ENCODE measurements at places on chromosomes 12 and 14. TPM values are rescaled to one million over a fixed set of nuclear protein-coding genes. Genes with fewer than 3 reads are reported as not detected.

The EMP1 gene
- 295 TPM for total RNA-seq

GRCh38 chr12:951176-951575, 1.7 kb upstream of the RAD52 start:
- no peak overlapping the region for H3K4me3 ChIP-seq
- no peaks in the 10 kb centered on the region for H3K27me3 ChIP-seq

DNA sequence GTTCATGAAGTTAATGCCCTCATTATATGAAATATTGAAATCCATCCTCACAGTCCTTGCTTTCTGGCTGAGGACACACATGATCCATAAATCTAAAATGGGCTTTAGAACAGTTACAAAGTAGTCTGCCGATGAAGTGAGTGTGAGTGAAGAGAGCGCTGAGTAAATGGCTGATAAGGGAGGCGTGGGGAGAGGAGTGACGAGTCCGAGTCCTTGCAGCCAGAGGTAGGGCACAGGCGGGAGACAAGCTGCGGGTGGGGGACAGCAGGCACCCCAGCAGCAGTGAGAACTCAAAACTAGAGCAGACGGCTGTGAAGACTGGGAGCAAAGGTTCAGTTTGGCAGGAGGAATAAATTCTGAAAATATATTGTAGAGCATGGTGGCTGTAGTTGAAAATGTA, 140.1 kb upstream of the ATP2B1 start:
- no peak for DNase-seq
- H3K4me1 ChIP-seq, result no peaks in the 10 kb centered on the region
- no peaks in the 10 kb centered on the region for H3K27me3 ChIP-seq
- H3K4me3 ChIP-seq, result no peak overlapping the region
- no peak overlapping the region for H3K27ac ChIP-seq

GRCh38 chr12:15372352-15372751, 50.0 kb downstream of the PTPRO start:
- H3K27ac ChIP-seq, result no peak overlapping the region
- H3K4me3 ChIP-seq, result no peak overlapping the region
- no peak for DNase-seq
- no peaks in the 10 kb centered on the region for H3K4me1 ChIP-seq
- H3K36me3 ChIP-seq, result no peaks in the 10 kb centered on the region

GRCh38 chr14:96603350-96604255, 101.4 kb downstream of the PAPOLA start:
- no peak overlapping the region for H3K27ac ChIP-seq
- no peak for DNase-seq
- H3K36me3 ChIP-seq, result no peaks in the 10 kb centered on the region
- H3K4me1 ChIP-seq, result no peaks in the 10 kb centered on the region

- H3K36me3 ChIP-seq, result no peaks in the 10 kb centered on the region
- H3K27me3 ChIP-seq, result no peaks in the 10 kb centered on the region
- H3K4me3 ChIP-seq, result no peak overlapping the region
- H3K27ac ChIP-seq, result no peak overlapping the region
- H3K4me1 ChIP-seq, result no peaks in the 10 kb centered on the region
Measured at GRCh38 chr12:25332143-25332542, 81.4 kb upstream of the KRAS start.

GRCh38 chr14:59295951-59296350, 107.5 kb downstream of the DAAM1 start:
- peaks cover 27% of the 10 kb centered on the region for H3K4me1 ChIP-seq
- H3K4me3 ChIP-seq, result no peak overlapping the region

- no peak for DNase-seq
- no peak overlapping the region for H3K4me3 ChIP-seq
- no peak overlapping the region for H3K27ac ChIP-seq
- no peaks in the 10 kb centered on the region for H3K27me3 ChIP-seq
Measured at GRCh38 chr12:54870048-54870447, 15.7 kb downstream of the MUCL1 start.

DNA sequence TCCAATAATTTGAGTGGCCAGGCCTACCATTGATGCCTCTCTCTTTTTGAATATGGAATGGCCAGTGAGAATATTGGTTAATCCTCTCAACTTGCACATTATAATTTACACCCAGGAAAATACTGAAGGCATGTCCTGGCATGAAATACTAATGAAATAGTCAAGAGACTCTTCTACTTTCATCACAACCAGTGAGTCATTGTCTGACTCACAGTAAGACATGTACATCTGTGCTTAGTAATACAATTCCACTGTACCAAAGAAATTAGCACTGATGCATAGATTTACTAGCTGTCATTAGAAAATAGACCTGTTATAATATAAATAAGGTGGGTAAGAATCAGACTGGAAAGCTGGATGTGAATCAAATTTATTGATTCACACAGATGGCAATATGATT, 31.6 kb downstream of the KCNC2 start:
- H3K4me3 ChIP-seq, result no peak overlapping the region
- no peak for DNase-seq
- no peaks in the 10 kb centered on the region for H3K36me3 ChIP-seq
- no peaks in the 10 kb centered on the region for H3K4me1 ChIP-seq
- H3K27ac ChIP-seq, result no peak overlapping the region

DNA sequence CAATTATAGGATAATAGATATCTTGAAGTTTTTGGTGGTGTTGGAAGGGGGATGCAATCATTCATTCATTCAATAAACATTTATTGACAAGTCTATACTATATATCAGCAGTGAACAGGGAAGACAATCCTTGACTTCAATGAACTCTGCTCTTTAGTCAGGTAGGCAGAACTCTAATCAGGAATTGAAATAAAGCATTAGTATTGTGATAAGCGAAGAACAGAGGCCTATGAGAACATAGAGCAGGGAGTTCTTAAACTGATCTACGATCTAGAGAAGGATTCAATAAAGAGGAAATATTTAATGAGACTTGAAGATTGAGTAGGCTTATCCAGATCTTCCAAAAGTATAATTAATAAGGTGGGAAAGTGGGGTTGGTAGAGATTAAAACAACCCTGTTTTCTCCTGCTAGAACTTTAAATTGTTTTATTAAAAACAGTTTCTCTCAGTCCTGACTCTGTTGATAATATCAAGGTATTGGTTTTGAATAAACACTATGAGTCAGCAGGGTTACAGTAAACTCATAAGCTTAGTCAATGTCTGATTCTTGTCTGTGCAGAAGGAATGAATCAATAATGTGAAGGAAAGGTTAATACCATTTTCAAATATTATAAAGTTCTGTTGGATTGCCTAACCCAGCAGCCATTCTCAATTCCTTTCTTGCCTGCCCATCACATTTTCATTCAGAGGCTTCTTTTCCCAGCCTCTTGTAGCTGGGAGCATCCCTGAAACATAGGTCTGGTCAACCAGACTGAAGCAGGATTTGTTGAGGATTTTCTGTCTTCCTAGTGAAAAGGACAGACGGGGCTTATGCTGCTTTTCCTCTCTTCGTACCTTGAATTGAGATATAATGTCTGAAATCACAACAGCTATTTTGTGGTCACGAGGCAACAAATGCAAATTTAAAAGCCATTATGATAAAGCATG, 38.9 kb upstream of the KTN1 start:
- H3K4me1 ChIP-seq, result no peaks in the 10 kb centered on the region
- no peaks in the 10 kb centered on the region for H3K36me3 ChIP-seq
- H3K4me3 ChIP-seq, result no peak overlapping the region
- no peak for DNase-seq
- H3K27ac ChIP-seq, result no peak overlapping the region

DNA sequence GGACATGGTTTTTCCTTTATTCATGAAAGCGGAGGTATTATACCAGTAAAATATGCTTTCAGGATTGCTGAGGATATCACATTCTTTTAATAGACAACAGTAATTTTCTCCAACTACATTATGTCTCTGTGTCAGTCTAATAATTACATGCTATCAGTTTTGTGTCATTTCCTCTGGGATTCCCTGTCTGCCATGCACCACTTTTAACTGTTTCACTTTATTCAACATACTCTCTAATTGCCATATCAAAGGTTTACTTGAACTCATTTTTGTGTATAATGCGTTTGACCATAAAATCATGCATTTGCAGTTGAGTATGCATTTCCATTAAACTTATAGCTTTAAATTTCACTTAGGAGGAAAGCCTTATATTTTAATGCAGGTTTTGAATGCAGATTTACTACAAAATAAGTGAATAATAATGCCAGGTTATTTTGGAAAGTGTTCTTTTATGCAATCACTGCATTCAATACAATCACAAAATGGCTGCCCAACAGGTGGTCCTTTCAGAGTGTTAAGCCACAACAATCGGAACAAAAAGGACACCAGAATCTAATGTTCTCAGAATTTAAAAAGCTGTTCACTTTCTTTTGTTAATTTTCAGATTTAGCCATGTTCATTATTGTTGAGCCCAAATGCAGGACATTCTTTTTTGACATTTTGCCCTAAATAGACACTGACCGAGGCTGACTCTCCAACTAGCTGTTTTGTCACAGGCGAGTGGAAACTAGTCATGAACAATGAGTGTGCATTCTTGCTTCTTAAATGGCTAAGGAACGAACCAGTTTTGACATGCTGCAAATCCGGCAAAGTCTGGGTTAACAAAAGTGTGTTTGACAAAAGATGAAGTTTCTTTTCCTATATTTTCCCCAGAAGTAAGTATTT, 40.9 kb downstream of the MBIP start:
- no peaks in the 10 kb centered on the region for H3K27me3 ChIP-seq
- no peak overlapping the region for H3K4me3 ChIP-seq
- no peaks in the 10 kb centered on the region for H3K36me3 ChIP-seq
- H3K27ac ChIP-seq, result no peak overlapping the region
- no peak for DNase-seq
- H3K4me1 ChIP-seq, result no peaks in the 10 kb centered on the region

The RIMBP2 gene
- total RNA-seq, result 0.54 TPM

GRCh38 chr12:11497995-11498394, 102.6 kb upstream of the PRB2 start:
- H3K4me1 ChIP-seq, result peaks cover 10% of the 10 kb centered on the region
- no peaks in the 10 kb centered on the region for H3K36me3 ChIP-seq
- no peak overlapping the region for H3K4me3 ChIP-seq

- no peak overlapping the region for H3K4me3 ChIP-seq
- H3K36me3 ChIP-seq, result no peaks in the 10 kb centered on the region
- no peak overlapping the region for H3K27ac ChIP-seq
- no peak for DNase-seq
Measured at GRCh38 chr14:58055497-58056010, 96.5 kb downstream of the ARMH4 start.

- H3K4me3 ChIP-seq, result no peak overlapping the region
- H3K27ac ChIP-seq, result no peak overlapping the region
- no peaks in the 10 kb centered on the region for H3K36me3 ChIP-seq
Measured at GRCh38 chr12:25377469-25378177, 126.9 kb upstream of the KRAS start.

The SLC7A8 gene
- 28.0 TPM for total RNA-seq

The SCAF11 gene
- 199 TPM for total RNA-seq

DNA sequence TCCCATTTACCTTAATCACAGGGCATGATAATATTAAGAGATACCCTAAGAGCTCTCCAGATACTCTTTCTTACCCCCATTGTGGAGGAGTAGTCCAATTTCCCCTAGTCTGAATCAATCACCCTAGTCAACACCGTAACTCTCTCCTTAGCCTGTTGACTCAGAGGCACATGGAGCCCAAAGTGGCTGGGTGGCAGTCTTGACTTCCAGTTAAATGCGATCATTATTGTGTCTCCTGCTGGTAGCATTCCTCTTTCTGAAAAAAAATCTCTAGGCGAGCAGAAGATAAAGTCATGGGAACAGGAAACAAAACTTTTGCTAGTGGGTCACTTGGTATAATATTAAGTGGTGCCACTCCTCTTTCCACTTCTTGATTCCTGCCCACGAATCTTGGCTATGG, 46.4 kb downstream of the EMP1 start:
- no peak overlapping the region for H3K4me3 ChIP-seq
- DNase-seq, result no peak
- no peaks in the 10 kb centered on the region for H3K27me3 ChIP-seq
- H3K27ac ChIP-seq, result no peak overlapping the region

DNA sequence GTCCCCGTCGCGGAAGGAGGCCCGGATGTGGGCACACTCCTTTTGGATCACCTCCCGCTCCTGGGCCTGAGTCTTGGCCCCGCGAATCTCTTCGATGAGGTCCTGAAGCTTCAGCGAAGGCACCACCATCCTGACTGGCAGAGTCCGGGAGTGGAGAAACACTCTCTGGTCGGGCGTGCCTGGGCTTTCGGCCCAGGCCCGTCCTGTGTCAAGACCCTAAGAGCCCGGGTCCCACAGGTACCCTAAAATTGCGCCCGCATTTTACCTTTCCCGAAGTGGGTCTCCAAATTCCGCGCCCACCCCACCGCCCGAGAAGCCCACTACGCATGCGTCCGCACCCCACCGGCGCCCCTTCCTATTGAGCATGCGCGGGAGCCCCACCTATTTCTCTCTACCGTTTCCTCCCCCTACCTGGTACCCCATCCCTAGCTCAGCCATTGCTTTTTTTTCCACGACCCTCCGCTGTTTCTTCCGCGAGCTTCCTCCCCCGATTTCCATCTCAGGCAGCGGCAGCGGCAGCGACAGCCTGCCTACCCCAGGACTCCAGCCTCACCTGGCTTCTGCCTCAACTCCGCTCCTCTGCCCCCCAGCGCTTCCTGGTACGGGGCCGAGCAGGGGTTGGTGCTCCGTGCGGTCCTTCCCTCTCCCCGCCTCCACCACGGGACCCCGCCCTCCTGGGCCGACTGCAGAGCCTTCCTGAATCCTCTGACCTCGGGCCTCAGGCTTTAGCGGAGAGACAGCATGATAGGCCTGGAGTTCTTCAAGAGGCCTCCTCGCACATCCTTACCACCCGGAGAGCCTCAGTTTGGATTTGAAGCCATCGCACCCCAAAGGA, at the start of gene AP1G2:
Gene AP1G2, minus strand, starts transcription at position 606 of the 835 bp plus-strand sequence. Its CDS starts 477 bp downstream, at position 129.
- peak within 1 kb of the TSS; percentile 80 for H3K4me3 ChIP-seq
- H3K4me1 ChIP-seq, result no peaks in the 10 kb centered on the region
- no peak within 1 kb of the TSS for H3K27ac ChIP-seq
- no peaks in the 10 kb centered on the region for H3K36me3 ChIP-seq
- no peak for DNase-seq

The TMCC3 gene
- 6.9 TPM for total RNA-seq

DNA sequence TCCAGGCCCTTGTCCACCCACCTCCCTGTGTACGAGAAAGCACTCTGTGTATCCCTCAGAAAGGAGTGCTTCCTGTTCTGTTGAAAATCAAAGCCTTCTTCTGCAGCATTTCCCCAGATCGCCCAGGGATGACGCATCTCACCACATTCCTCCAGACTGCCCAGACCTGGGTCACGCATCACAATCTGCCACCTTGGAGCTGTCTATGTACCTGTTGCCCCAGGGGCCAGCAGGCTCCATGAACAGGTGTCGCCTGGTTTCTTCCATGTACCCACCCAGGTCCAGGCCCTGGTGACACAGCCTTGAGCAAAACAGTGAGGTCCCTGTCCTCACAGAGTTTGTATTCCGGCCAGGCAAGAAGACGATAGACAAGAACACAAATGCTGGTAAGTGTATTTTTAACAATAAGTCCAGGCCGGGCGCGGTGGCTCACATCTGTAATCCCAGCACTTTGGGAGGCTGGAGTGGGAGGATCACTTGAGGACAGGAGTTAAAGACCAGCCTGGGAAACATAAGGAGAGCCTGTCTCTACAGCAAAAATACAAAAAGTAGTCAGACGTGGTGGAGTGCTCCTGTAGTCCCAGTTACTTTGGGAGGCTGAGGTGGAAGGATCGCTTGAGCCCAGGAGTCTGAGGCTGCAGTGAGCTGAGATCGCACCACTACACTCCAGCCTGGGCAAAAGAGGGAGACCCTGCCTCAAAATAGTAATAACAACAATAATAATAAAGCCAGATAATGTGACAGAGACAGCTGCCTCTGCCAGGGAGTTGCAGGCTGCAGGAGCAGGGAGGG, 6.8 kb upstream of the PPP1R13B start:
- H3K36me3 ChIP-seq, result no peaks in the 10 kb centered on the region
- DNase-seq, result no peak
- no peaks in the 10 kb centered on the region for H3K4me1 ChIP-seq
- H3K27ac ChIP-seq, result no peak overlapping the region

All from thoracic aorta (tissue), 2 donors.